CD4-positive, alpha-beta T cell treated with Interleukin-12 subunit alpha and Interleukin-12 subunit beta, for 1 hour (primary cell): ENCODE measurements at places on chromosomes 4 and X.

DNA sequence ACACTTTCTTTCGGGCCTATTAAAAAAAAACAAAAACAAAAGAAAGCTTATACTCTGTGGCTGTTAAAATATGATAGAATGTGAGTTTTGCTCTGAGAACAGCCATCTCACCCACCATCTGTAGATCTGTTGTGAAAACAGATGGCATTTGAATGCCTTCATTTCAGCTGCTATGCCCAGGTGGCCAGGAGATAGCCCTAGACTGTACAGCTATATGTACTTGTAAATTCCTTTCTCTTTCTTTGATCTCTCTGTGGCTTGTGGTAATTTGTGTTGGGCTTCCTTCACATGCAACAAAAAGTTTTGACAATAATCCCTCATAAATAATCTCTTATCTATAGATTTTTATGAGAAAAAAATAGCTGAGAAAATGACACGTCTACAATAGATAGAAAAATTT, 38.1 kb downstream of the PNPLA4 start:
- no peak for DNase-seq

DNA sequence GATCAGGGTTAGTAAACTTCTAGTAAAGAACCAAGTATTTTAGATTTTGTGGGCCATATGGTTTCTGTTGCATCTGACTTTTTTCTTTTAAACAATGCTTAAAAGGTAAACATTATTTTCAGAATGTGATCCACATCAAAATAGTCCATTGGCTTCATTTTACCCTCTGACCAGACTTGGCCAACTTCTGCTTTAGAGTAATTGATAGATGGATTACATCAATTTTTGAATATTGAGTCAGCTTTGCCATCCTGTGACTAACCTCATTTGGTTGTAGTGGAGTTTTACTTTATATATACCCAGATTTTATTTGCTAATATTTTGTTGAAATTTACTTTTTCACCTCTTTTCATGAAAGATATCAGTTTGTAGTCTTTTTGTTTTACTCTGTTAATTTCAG, 559.8 kb downstream of the TLL1 start:
- DNase-seq: no peak

- no peak for DNase-seq
These were observed 577.1 kb downstream of the ANKRD50 start for GRCh38 chr4:124135409-124135813.

GRCh38 chr4:98929341-98930267, 671 bp upstream of the EIF4E start:
- DNase-seq: peak; percentile 55

DNA sequence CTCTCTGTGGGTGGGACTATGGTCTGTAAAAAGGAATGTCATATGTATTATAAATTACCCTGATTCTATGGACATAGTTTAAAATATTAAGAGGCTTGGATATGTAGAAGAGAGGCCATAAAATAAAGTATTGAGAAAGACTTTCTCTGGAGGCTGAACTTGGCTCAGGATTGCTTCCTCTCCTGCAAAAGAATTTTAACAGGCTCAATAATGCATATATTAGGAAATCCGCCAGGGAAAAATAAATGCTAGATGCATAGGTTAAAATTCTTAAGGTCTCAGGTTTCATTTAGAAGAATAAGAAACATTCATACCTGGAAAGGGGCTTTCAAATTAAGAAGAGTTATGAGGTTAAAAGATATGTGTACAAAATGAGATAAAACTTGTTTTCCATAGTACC, 424.3 kb downstream of the ARAP2 start:
- no peak for DNase-seq

GRCh38 chr4:81607950-81608349, 136.2 kb upstream of the RASGEF1B start:
- no peak for DNase-seq

GRCh38 chr4:41670530-41670929, 78.0 kb downstream of the PHOX2B start:
- no peak for DNase-seq

GRCh38 chr4:141020801-141021261, 112.4 kb downstream of the RNF150 start:
- no peak for DNase-seq

GRCh38 chrX:11056322-11057176, 54.6 kb upstream of the HCCS start:
- no peak for DNase-seq

DNA sequence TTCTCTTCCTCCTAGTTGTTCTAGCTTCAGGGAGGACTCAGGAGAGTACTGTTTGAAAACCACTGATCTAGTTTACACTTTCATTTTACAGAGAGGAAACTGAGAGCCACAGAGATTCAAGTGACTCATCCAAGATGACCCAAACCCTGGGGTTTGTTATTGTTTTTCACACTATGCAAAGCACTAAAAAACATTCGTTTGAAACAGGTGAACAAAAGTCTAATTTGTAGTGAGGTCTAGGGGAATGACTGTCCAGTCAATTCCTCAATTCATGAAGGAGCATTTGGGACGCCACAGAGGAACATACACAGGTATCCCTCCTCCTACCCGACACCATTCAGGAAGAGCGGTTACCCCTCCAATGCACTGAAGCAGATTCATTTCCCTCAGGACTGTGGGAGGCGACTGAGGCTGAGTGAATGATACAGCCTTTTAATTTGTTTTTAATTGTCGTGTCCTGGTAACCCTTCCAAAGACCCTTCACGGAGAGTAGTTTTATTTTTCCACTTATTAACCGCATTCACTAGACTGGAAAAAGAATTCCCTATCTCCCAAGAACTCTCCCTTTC, 30.3 kb downstream of the TLR10 start:
- DNase-seq: no peak

DNA sequence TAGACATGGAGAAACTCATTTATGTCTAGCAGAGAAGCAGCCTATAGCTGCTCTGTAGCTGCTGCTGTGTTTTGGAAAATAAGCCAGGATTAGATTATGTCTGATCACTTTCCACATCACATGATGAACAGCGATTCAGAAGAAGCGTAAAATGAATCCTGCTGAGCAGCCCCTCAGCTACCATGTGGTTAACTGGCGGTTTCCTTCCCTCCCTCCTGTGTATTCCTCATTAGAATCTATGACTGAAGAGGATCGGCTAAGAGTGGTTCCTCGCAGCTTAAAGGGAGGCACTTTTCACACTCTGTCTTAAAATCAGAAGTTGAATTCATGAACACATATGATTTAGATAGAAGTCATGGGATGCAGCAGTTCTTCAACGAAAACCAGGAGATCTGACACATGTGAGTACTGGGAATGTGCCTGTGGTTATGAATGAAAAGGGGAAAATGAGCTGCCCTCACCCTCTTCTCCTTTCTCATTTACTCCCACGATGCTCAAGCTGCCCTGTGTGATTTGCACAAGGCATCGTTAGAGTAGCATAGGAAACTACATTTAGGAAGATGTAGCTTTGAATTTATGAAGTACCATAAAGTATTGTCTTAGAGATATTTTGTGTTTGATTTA, at the start of gene PPEF1:
Gene PPEF1, plus strand, starts transcription at position 220 of the 624 bp plus-strand sequence. Its CDS starts 136 bp downstream, at position 356.
- DNase-seq: no peak

DNA sequence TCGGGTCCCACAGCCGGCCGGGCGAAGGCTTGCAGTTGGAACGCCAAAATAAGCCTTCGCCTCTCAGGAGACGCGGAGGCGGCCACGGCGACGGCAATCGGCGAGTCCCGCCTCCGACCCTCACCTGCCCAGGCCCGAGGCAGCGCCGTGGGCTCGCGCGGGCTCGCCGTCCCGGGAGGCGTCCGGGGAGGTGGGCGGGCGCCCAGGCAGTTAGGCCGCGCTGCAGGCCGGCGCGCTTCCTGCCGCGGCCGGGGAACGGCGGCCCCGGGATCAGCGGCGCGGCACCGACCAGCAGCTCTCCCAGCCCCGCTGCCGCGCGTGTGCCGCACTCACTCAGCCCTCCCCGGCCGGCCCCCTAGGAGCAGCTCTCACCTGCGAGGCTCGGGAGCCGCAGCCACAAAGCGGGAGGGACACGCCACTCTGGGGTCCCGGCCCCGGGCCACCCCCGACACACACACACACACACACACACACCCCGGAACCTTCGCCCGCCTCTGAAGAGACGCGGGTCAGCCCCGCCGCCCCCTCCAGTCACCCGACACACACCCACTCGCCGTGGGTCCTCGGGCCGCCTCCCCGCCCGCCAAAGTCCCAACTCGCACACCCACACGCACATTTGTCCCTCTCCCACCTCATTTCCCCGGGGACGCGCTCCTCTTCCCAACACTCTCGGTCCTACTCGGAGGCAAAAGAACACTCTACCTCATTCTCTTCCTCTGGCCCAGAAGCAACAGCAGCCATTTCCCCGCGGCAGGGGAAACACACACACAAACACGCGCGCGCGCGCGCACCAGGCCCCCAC, at the start of gene CNOT6L:
Gene CNOT6L, minus strand, starts transcription at position 767 of the 802 bp plus-strand sequence. Its CDS starts 60 bp downstream, at position 707.
- peak; percentile 88 for DNase-seq

GRCh38 chr4:107292979-107293378, 256.9 kb upstream of the DKK2 start:
- DNase-seq: no peak

GRCh38 chr4:8163026-8163425, 4.4 kb upstream of the ABLIM2 start:
- DNase-seq: no peak

DNA sequence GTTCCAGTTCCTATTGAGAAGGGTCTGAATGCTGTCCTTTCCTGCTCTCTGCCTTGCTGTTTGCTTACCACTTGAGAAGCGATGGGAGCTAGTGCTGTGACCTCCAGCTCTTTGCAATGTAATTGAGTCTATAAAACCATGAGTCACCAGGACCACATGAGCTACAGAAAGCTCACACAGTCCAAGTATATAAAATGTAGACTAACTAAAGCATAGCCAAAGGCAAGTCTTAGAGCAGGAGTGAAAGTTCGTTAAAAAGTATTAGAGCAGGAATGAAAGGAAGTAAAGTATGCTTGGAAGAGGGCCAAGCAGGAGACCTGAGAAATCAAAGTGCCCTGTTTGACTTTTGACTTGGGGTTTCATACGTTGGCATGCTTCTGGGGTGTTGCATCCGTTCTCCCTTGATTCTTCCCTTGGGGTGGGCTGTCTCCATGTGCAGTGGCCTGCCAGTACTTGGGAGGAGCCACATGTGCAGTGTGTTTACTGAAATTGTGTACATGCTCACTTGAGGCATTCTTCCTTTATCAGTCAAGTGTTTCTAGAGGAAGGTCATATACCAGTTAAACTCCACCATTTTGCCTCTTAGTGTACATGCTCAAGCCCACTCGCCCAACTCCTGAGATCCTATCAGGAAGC, 71.3 kb upstream of the KIT start:
- no peak for DNase-seq

GRCh38 chrX:112941209-112941837, 100.7 kb upstream of the AMOT start:
- DNase-seq: no peak

- no peak for DNase-seq
These were observed 35.6 kb upstream of the EDA2R start for GRCh38 chrX:66674506-66674905.

DNA sequence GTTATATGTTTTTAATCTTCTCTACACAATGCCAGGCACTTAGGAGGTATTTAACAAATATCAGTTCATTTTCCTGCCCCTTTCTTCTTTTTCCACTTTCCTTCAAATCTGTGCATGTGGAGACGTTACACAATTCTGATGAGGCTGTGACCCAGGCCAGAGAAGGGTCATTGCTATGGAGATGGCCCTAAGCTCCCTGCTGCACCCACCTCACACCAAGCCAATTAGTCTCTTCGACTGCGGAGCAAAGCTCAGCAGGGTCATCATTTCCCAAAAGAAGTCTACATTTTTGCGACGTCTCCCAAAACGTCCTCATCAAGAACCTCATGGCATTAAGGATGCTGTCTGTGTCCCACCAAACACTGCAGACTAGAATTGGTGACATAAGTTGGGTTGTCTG, 28.9 kb upstream of the VEGFD start:
- DNase-seq: no peak

- no peak for DNase-seq
These were observed 29.5 kb downstream of the EGFL6 start for GRCh38 chrX:13598877-13599276.

DNA sequence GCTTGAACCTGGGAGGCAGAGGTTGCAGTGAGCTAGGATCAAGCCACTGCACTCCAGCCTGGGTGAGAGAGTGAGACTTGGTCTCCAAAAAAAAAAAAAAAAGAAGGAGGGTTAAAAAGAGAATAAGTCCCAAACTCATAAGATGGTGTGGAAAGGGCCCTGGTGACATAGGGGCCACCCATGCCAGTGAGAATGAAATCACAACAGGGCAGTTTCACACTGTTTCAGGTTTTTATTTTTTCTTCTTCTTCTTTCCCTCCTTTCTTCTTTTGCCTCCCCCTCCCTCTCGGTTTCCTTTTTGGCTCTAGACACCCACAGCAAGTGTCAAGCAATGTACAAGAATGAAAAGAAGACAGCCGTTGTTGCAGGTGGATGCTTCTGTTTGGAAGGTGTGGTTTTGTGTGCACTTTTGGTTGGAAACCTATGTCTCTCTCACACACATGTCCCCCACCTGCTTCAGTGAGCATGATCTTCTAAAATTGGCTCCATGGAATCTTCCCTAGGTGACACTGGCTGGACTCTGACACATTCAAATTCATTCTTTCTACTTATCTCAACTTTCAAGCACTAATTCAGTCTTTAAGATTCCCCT, 14.4 kb upstream of the TLR8 start:
- no peak for DNase-seq

- DNase-seq: no peak
These were observed 92.6 kb downstream of the TSPAN5 start for GRCh38 chr4:98565681-98566301.

DNA sequence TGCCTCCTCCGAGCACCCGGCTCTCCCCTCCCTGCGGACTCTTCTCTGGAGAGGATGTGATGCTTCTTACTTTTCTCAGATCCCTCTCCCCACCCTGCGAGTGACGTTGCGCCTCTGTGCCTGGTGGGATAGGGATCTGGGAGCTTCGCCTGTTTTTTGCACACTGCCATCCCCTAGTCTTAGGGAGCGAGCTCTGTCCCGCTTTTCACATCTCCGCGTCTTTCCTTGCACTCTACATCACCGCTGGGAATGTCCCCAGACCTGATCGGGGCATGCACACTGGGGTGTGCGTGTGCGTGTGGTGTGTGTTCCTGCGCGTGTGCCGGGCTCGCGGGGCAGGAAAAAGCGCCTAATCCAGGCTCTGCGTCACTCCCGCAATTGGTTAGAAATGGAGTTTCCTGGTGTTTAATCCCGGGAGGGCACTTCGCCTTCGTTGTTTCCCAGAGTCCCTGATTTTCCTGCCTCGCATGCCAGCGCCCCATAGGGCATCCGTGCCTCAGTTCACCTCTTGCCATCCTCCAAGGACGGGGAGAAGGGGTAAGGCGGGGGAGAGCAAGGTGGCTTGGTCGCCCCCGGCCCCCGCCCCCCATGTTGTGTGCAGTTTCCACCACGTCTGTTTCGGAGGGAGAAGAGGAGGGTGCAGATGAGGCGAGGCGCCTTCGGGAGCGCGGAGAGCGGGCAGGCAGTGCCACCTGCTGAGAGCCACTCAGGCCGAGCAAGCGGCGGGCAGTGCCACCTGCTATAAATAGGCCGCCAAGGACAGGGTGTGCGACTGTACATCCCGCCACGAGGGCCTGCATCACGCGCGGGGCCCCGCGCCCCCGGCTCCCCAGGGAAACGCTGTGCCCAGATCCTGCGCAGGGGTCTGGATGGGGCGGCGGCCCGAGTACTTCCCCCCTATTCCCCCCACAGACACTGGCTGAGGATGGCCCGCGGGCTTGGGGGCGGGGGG, 759 bp upstream of the TBC1D1 start:
- DNase-seq: peak; percentile 37
